ENCODE measurements at places on chromosomes 11 and 22. TPM values are rescaled to one million over a fixed set of nuclear protein-coding genes. Genes with fewer than 3 reads are reported as not detected.

DNA sequence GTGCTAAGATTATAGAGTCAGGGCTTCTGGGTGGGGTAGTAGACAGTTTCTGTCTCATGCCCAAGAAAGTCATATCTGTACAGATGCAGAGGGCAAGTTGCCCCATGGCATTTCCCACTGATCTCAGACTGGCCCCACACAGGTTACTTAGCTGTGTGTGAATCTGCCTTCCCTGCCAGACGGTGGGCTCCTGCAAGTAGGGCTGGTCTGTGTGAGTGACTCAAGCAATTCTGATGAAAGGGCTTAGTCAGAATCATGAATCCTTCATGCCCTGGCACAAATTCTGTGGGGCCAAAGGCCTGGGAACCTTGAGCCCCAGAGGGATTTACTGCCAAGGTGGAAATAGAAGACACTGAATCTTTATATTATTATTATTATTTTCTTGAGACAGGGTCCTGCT is 30.4 kb downstream of the USH1C start:
- DNase-seq = no peak

GRCh38 chr11:131624531-131624930 is 254.1 kb downstream of the NTM start:
- no peak for DNase-seq

NAV2 gene
- total RNA-seq = 73.1 TPM

SCGB1D2 gene
- not detected for total RNA-seq

OR51I1 gene
- not detected for total RNA-seq

GRCh38 chr11:10984250-10984649 is 126.4 kb upstream of the ZBED5 start:
- no peak for DNase-seq

- DNase-seq = no peak
Observed at GRCh38 chr22:27993201-27993635, 74.2 kb upstream of the PITPNB start.

TMEM191B gene
- not detected for total RNA-seq

DNA sequence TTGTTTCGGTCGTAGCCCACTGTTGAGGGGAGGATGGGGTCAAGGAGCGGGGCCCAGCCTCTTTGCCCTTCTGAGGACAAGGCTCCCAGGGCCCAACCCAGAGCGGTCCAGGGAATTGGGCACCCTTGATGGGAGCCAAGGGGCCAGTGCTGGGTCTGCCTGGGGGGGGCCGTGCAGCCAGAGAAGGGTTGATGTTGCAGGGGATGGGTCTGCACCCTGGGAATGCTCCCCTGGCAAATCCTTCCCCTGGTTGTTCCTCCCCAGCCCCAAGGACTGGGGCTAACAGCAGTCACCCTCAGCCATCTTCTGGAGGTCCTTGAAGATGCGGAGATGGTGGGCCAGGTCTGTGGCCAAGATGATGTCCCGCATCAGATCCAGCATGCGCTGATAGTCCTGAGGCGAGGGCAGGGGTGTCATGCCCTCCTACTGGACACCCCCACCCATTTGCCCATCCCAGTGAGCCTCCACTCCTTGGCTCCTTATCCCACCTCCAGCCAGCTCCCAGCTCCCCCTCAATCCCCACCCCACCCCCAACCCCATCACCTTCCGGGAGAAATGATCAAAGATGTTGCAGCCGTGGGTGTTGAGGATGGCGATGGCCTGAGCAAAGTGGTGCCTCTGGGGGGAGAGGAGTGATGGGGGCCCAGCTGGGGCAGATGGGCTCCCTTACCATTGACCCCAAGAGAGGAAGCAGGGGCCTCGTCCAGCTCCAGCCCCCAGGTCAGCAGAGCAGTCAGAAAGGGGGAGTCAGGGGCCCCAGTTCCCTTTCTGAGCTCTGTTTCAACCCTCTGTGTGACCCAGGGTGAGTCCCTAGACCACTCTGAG is 95.0 kb downstream of the PDE2A start:
- DNase-seq = no peak

DNA sequence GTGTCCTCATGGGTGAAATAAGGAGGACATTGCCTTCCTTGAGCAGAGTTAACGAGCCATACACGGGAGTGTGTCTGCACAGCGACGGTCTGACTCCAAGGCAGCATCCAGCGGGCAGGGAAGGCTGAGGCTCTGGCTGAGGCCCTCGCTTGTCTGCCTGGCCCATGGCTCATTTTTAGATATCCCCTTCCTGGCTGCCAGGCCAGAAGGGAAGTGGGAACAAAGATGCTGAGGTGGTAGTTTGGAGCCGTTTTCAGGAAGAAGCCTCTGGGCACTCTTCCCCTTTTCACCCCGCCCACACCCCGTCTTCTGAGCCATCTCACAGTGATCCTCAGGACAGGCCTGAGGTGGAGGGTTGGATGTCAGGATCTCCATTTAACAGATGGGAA is 3.0 kb upstream of the SLCO2B1 start:
- no peak for DNase-seq

DNA sequence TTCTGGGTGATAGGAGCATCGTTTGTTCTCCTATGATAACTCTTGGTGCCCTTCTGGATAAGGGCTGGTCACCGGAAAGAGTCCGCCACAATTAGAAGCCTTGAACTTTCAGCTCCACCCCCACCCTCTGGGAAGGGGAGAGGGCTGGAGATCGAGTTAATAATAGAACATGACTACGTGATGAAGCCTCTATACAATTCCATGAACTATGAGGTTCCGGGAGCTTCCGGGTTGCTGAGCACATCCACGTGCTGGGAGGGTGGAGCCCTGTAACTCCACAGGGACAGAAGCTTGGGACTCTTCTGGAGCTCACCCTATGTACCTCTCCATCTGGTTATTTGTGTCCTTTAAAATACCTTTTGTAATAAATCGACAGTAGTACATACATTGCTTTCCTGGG is 40.3 kb downstream of the ARHGAP42 start:
- no peak for DNase-seq

PLEKHA7 gene
- total RNA-seq = 0.03 TPM

DNA sequence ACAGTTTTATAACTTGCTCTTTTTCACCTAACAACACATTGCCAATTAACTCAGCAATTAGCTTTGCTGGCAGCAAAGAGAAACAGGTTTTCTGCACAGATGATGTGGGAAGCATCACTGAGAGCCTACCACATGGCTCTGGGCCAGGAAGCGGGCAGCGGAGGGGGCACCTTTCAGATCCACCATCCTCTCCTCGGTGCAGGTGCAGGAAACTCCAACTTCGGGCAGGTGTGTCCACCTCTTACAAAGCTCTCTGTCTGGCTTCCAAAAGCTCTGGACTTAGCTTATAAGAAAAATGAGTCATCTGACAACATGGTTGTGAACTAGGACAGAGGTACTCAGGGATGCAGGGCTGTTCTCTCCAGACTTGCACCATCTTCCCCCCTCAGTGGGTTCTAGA is 77.0 kb downstream of the RPS6KA4 start:
- DNase-seq = no peak

DNA sequence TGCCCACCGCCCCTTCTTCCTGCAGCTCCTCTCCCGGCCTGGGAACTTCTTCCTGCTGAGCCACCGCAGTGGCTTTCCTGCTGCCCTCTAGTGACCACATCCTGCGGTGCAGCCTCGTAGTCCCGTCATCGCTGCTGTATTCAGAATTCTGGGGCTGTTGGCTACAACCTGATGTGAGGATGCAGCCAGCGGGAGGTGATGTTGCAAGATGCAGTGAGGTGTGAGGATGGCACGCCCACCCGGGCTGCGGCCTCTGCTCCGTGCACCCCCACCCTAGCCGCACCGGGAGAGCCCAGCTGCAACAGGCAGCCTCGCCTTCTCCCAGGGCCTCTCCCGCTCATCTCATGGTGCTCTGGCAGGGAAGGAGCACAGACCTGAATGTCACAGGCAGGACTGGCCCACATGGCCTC is 10.1 kb downstream of the CHST1 start:
- peak; percentile 74 for DNase-seq

GRCh38 chr11:19646921-19647320 is 65.7 kb upstream of the NAV2 start:
- peak; percentile 96 for DNase-seq

- no peak for DNase-seq
Observed at GRCh38 chr11:126701520-126701897, 299.1 kb downstream of the KIRREL3 start.

- DNase-seq = peak; percentile 66
Observed at GRCh38 chr11:69088676-69089146, 40.0 kb downstream of the TPCN2 start.

- DNase-seq = peak; percentile 62
Observed at GRCh38 chr11:111913997-111914396, 1.5 kb downstream of the HSPB2 start.

KCTD14 gene
- total RNA-seq = 0.15 TPM

OR2AG2 gene
- not detected for total RNA-seq

C1QTNF4 gene
- not detected for total RNA-seq

DNA sequence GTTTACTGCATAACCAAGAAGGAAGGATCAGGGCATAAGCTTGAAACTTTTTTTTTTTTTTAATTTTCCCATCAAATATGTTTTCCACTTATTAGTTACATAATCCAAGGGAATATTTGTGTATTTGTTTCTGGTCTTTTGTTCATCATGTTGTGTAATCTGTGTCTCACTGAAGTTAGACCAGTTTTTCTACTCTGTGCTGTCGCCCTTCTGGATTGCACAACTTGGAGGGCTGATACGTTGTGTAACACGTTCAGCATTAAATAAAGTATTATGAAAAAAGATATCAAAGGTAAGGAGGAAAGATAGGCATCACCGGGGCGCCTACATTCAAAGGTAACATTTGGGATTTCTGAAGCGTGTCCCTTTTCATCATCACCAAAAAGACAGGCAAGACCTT is 3.3 kb upstream of the E2F8 start:
- DNase-seq = no peak

DNA sequence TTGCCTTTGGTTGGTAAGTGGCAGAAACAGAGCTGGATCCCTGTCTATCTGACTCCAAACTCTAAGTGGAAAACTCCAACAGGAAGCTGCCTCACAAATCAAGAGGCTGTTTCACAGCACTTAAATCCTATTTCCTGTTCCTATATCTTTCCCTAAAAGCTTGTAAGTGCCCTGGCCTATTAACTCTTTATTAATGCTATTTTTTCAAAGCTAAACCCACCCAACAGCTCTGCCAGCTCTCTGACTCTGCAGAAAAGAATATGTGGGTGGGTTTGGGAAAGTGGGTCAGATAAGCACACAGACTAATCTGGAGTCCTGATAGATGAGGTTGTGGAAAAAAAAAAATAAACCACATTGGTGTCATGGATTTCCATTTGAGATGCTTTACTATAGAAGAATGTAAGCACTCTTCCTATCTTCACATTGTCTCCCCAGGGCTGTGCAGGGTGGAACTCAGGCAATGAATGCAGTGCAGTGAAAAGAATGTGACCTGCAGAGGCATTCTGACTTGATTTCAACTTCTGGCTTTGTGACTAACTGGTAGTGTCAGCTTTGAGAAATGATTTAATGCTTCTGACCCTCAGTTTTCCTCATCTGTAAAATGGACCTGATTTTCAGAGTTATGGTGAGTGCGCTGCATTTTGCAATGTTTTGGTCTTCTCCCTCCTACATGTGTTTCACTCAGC is 125.6 kb downstream of the AASDHPPT start:
- no peak for DNase-seq

DNA sequence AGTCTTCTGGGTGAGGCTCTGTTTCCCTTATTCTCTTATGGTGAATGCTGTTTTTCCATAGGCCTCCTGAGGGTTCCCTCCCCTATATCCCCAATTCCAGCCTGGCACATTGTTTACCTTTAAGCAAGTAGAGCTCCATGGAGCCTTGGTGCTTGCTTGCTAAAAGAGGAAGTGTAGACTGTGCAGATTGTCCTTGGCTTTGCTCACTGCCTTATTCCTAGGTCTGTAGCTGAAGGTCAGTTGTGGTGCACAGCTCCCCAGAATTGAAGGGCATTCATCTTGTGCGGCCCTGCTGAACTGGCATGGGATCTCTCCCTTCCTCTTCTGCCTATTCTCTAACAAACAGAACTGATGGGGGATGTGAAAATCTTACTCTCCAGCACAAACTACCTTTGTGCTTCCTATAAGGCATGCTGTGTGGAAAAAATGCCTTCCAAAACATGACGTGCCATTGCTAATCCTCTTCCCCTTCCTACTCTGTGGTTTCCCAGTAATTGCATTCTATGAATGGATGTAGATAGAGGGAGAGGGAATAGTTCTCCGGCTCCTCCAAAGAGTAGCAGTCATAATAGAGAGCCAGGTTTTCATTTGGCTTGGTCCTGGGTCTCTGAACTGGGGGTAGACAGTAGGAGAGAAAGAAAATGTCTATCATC is 34.2 kb upstream of the PLET1 start:
- no peak for DNase-seq

DNA sequence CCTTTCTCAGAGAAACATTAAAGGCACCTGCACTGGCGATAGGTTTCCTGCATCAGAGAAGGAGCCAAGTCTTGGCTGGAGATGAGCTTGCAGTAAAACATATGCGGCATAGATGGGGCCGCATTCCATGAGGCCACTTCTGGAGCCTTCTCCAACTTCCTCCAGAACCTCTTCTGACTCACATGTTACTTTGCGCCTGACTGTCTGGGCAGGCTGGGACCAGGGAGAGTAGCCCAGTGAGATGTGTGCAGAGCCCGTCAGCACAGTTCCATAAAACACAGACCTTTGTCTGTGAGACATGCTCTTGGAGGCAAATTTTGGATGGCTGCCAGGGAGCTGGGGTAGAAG is 55.4 kb upstream of the BID start:
- DNase-seq = no peak

GRCh38 chr11:16879690-16880089 is 134.5 kb downstream of the PLEKHA7 start:
- DNase-seq = no peak

DLG2 gene
- total RNA-seq = 12.1 TPM

GRCh38 chr11:122746050-122746478 is 90.5 kb downstream of the UBASH3B start:
- no peak for DNase-seq

SLC17A6 gene
- total RNA-seq = not detected

GRCh38 chr11:7994581-7995278 is 7.6 kb downstream of the EIF3F start:
- no peak for DNase-seq

MMP10 gene
- total RNA-seq = not detected

- no peak for DNase-seq
Observed at GRCh38 chr22:38564669-38565068, 5.3 kb downstream of the DMC1 start.

DENND6B gene
- total RNA-seq = 0.08 TPM

KRTAP5-7 gene
- not detected for total RNA-seq

- DNase-seq = no peak
Observed at GRCh38 chr22:44383652-44384562, 71.2 kb upstream of the SHISAL1 start.

SLC5A4 gene
- not detected for total RNA-seq

TPH1 gene
- 0.08 TPM for total RNA-seq

GRCh38 chr11:68201492-68201891 is 11.6 kb downstream of the KMT5B start:
- DNase-seq = no peak

- DNase-seq = peak; percentile 34
Observed at GRCh38 chr11:60700689-60701468, 1.5 kb downstream of the MS4A8 start.

SYNGR1 gene
- total RNA-seq = 3.2 TPM

- no peak for DNase-seq
Observed at GRCh38 chr22:30876915-30877553, 91.5 kb downstream of the MORC2 start.

All from SJCRH30 (cell line).